ENCODE measurements at places on chromosomes 12 and 14. TPM values are rescaled to one million over a fixed set of nuclear protein-coding genes. Genes with fewer than 3 reads are reported as not detected.
A peak's percentile ranks its signal among the peaks of the same experiment; 100 is the strongest.

- no peak for DNase-seq
Observed at GRCh38 chr12:71353607-71354006, 86.0 kb upstream of the LGR5 start.

DNA sequence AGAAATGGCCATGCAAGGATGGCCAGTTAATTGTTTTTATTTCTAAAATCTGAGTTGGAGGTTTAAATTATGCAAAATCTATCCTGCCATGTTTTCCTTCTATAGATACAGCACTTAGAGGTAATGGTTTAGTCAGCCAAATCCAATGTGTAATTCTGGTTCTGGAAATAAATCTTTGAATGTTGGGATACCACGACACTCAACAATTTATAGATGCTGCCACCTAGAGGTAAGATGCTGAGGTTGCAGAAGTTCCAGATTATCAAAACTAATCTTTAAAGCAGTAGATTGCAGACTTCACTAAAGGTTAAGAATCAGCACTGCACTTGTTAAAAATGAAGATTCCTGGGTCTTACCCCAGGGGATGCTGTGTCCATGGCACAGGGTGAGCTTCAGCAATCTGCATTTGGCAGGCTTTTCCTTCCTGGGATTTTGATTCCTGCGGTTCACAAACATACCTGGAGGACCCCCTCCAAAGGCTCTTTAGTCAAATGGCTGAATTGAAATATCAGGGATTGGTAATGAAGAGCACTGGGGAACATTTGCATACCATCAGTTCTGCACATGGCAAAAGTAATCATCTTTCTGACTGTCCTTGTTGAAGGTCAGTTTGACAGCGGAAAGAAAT is 53.4 kb upstream of the ANO4 start:
- DNase-seq: no peak

DNA sequence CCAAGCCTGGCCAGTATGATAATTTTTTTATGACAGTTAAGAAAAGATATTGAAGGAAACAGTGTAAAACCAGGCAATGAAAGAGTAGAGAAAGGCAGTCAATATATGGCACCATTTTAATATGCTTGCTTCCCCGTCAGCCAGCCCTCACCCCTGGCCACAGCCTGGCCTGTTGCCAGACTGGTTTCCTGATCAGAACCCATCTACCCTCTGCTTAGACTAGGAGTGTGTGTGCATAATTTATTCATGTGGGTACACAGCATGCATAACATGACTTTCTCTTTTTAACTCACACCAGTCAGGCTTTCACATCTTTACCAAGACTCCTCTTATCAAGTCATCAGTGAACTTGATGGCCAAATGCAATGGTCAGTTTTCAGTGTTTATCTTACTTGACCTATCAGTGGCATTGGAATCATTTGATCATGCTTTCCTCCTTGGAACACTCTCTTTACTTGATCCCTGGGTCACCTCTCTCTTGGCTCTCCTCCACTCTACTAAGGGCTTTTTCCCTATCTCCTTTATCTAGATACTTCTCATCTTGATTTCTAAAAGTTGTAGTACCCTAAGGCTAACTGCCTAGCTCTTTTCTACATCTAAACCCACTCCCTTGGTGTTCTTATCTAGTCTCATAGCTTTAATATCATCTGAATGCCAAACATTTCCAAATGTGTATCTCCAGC is 10.0 kb upstream of the GPR19 start:
- DNase-seq: peak; percentile 54

- no peak for DNase-seq
Observed at GRCh38 chr12:42237853-42238239, 202 bp downstream of the YAF2 start.

DNA sequence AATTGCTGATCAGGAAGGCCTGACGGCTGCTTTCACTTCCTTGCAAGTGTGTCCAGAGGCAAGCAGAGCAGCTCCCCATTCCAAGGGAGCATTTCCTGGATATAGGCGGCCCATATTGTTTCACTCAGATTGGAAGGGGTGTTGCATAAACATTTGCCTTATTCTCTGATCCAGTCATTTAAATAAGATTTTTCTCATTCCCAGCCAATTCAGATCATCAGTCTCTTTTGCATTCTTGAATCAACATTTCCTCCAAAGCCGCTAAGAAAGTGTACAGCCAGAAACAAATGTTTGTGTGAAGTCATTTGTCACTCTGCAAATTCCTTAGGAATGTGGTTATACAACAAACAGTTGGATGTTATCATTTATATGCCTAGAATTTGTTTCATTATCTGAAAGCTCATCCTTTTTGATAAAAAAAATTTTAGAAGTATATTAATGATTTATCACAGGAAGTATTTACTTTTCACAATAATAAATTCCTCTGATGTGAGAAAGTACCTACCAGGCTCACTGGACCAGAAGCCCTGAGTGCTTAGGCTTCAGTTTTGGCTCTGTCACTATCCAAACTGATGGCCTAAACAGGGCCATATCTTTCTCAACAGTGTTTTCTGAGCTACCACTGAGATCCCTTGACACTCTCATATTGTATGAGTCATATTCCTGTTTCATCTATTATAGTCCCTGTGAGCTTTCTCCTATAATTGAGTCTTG is 379.6 kb downstream of the CCDC91 start:
- DNase-seq: no peak

DNA sequence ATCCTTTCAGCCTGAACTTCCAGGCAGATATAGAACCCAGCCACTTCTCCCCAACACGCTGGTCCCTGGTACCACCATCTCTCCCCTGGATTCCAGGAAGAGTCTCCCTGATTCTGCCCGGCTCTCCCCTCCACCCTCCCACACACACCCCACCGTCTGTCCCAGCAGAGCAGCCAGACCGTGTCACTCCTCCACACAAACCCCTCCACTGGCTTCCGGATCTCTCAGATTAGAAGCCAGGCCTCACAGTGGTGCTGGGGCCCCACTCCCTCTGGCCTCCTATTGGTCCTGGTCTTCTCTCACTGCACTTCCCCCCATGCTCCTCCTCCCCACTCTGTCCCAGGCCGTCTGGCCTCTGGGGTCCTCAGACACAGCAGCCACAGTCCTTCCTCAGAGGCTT is 52.4 kb upstream of the CDKN3 start:
- DNase-seq: no peak

- DNase-seq: no peak
Observed at GRCh38 chr12:69783365-69783764, 41.7 kb upstream of the MYRFL start.

GRCh38 chr12:132204063-132204792 is 60.0 kb downstream of the NOC4L start:
- no peak for DNase-seq

DNA sequence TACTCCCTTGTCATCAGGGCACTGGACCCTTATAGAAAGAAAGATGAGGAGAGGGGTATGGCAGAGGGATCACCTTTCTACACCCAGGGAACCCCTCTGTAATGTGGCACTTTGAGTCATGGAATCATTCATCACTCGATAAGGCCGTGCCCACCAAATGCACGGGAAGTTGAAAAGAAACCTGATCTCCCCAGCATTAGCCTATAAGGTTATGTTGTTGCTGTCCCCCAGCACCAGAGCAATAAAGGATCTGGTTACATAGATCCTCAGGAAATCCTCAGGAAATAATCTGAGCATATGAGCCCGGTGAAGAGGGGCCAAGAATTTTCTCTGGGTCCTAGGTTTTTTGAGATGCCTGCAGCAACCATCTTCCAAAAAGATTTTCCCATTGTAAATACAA is 148.8 kb upstream of the CRY1 start:
- DNase-seq: no peak

The SMIM41 gene
- total RNA-seq: not detected
